ENCODE measurements at places on chromosomes 2 and 18. TPM values are rescaled to one million over a fixed set of nuclear protein-coding genes. Genes with fewer than 3 reads are reported as not detected.

Gene SLC19A3
- total RNA-seq: not detected

Gene ANKRD30B
- total RNA-seq: 0.24 TPM

Gene AMER3
- total RNA-seq: not detected

Gene CD8B
- total RNA-seq: not detected

Gene PID1
- 8.5 TPM for total RNA-seq

Gene TMEM247
- total RNA-seq: not detected

Gene ADD2
- total RNA-seq: 0.32 TPM

Gene ACVR2A
- total RNA-seq: 19.1 TPM

Gene EML6
- total RNA-seq: 3.2 TPM

Gene IMPACT
- 39.7 TPM for total RNA-seq

Gene RUFY4
- not detected for total RNA-seq

Gene DHX57
- 17.5 TPM for total RNA-seq

Gene NAT8
- not detected for total RNA-seq

Gene LCT
- not detected for total RNA-seq

Gene TRABD2A
- 0.36 TPM for total RNA-seq
